ENCODE measurements at places on chromosomes 16 and 17. TPM values are rescaled to one million over a fixed set of nuclear protein-coding genes. Genes with fewer than 3 reads are reported as not detected.

Gene GNAO1
- 0.26 TPM for total RNA-seq

Gene CCDC200
- not detected for total RNA-seq

Gene ATP2A1
- 0.33 TPM for total RNA-seq

Gene ATP1B2
- total RNA-seq, result 0.33 TPM

Gene PYDC1
- total RNA-seq, result not detected

Gene TPSB2
- not detected for total RNA-seq

Gene RASD1
- 0.26 TPM for total RNA-seq

Gene TAT
- not detected for total RNA-seq

Gene RGS11
- 6.3 TPM for total RNA-seq

Gene PSME3
- 50.7 TPM for total RNA-seq

Gene RNF227
- total RNA-seq, result 1.8 TPM

Gene PRSS53
- 1.0 TPM for total RNA-seq

Gene SLC7A5
- 38.3 TPM for total RNA-seq

Gene RANGRF
- 15.4 TPM for total RNA-seq

Gene CCP110
- 14.1 TPM for total RNA-seq

Gene HIC1
- 30.0 TPM for total RNA-seq

Gene SLC47A2
- total RNA-seq, result not detected

Gene TEKT3
- total RNA-seq, result 0.33 TPM

Gene NXPH3
- total RNA-seq, result 0.66 TPM

Gene CYBA
- 130 TPM for total RNA-seq

Gene EFNB3
- 0.26 TPM for total RNA-seq

Gene OR3A3
- total RNA-seq, result not detected

Gene LRRC75A
- total RNA-seq, result 3.1 TPM

Gene CTRL
- total RNA-seq, result 0.26 TPM

Gene CNGB1
- total RNA-seq, result not detected

Gene PIGQ
- total RNA-seq, result 20.5 TPM

Gene TNK1
- total RNA-seq, result 0.66 TPM

Gene TNS4
- total RNA-seq, result not detected

Gene KRTAP1-5
- not detected for total RNA-seq

Gene TM4SF5
- total RNA-seq, result not detected

Gene HOXB6
- 16.2 TPM for total RNA-seq

Gene HSD17B2
- 0.33 TPM for total RNA-seq

Gene ZDHHC1
- total RNA-seq, result 4.4 TPM

Gene CCT6B
- 1.2 TPM for total RNA-seq

Gene TBC1D28
- total RNA-seq, result not detected

Gene ASPHD1
- 5.9 TPM for total RNA-seq

Gene TBC1D3K
- not detected for total RNA-seq

Gene BCL6B
- 0.50 TPM for total RNA-seq

Gene NRN1L
- 0.17 TPM for total RNA-seq

Gene KRTAP4-5
- total RNA-seq, result not detected

Gene DLG4
- 12.6 TPM for total RNA-seq

Gene MYO15A
- 0.77 TPM for total RNA-seq

Gene C16orf74
- total RNA-seq, result 5.4 TPM

Gene KRTAP3-1
- total RNA-seq, result not detected

Gene AKTIP
- 21.3 TPM for total RNA-seq

All from fibroblast of lung (primary cell).